ENCODE measurements at places on chromosomes 5 and 9. TPM values are rescaled to one million over a fixed set of nuclear protein-coding genes. Genes with fewer than 3 reads are reported as not detected.

The BTNL8 gene
- polyA plus RNA-seq: not detected

The PCDHB13 gene
- 0.07 TPM for polyA plus RNA-seq

The WNT8A gene
- not detected for polyA plus RNA-seq

The RPS14 gene
- polyA plus RNA-seq: 3,588 TPM

The CARTPT gene
- polyA plus RNA-seq: not detected

The ZNF354C gene
- polyA plus RNA-seq: 1.8 TPM

The EMB gene
- polyA plus RNA-seq: 41.6 TPM

The HSPB3 gene
- 0.08 TPM for polyA plus RNA-seq

The RUSC2 gene
- polyA plus RNA-seq: 7.9 TPM

The AOPEP gene
- polyA plus RNA-seq: 30.1 TPM

The UNC5A gene
- polyA plus RNA-seq: not detected

Measured in keratinocyte (primary cell).